ENCODE measurements at places on chromosomes 6 and 20.

GRCh38 chr6:169959136-169960002, 207.9 kb downstream of the ERMARD start:
- peaks cover 11% of the 10 kb centered on the region for H3K4me1 ChIP-seq
- no peaks in the 10 kb centered on the region for H3K36me3 ChIP-seq
- no peak overlapping the region for H3K4me3 ChIP-seq
- peaks cover 4% of the 10 kb centered on the region for H3K27me3 ChIP-seq

DNA sequence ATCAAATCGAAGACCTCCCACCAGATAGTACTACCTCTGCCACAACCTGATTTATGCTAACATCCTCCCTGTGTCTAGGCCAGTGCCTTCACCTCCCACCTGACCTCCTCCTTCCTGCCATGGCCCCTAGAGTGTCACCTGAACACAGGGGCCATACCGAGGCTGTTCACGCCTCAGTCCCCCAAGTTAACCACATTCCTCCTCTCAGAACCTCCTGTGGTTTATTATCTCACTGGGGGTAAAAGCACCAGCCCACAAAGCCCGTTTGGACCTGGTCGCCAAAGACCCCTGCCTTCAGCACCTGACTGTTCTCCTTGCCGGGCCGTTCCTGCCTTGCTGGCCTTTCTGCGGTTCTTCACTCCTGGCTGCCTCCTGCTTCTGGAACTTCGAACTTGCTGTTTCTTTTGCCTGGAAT, 13.7 kb downstream of the MAS1 start:
- no peaks in the 10 kb centered on the region for H3K4me1 ChIP-seq
- no peaks in the 10 kb centered on the region for H3K36me3 ChIP-seq
- H3K27me3 ChIP-seq = no peaks in the 10 kb centered on the region
- DNase-seq = no peak
- no peak overlapping the region for H3K27ac ChIP-seq

DNA sequence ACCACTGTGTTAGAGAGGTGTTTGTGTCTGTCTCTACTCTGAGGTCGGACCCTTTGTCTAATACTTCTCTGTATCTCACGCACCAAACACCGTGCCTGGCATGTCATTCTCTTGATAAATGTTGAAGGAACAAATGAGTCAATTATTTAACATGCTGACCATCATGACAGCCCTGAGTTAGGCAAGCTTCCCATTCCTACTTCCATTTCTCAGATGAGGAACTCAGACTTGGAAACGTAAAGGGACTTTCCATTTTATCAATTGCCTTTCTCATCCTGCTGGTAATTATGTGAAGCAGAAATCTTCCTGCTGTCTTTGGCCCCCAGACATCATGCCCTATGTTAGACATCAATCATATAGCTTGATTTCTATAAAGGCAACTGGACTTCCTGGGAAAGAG, 227.0 kb upstream of the ECI2 start:
- H3K4me3 ChIP-seq = no peak overlapping the region
- no peak overlapping the region for H3K27ac ChIP-seq
- no peak for DNase-seq
- no peaks in the 10 kb centered on the region for H3K4me1 ChIP-seq
- H3K36me3 ChIP-seq = no peaks in the 10 kb centered on the region

- H3K27me3 ChIP-seq = no peaks in the 10 kb centered on the region
- DNase-seq = no peak
These were observed 104.4 kb downstream of the NCR2 start for GRCh38 chr6:41439524-41440418.

DNA sequence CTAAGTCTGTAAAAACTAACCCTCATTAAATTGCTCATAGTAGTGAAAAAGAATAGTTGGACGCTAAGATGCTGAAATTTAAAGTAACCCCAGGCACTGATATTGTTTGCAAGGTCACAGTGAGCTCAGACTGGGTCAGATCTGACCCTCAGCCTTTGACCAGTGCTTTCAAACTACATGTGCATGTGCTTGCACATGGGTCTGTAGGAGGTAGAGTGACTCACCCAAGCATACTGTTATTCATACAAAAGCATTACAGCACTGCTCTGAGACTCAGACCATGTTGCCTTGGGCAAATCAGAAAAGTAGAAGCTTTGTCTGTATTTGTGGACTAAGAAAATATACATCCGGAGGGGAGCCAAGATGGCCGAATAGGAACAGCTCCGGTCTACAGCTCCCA, 326.4 kb upstream of the MARCKS start:
- no peaks in the 10 kb centered on the region for H3K4me1 ChIP-seq
- H3K4me3 ChIP-seq = no peak overlapping the region
- H3K36me3 ChIP-seq = no peaks in the 10 kb centered on the region
- DNase-seq = no peak

DNA sequence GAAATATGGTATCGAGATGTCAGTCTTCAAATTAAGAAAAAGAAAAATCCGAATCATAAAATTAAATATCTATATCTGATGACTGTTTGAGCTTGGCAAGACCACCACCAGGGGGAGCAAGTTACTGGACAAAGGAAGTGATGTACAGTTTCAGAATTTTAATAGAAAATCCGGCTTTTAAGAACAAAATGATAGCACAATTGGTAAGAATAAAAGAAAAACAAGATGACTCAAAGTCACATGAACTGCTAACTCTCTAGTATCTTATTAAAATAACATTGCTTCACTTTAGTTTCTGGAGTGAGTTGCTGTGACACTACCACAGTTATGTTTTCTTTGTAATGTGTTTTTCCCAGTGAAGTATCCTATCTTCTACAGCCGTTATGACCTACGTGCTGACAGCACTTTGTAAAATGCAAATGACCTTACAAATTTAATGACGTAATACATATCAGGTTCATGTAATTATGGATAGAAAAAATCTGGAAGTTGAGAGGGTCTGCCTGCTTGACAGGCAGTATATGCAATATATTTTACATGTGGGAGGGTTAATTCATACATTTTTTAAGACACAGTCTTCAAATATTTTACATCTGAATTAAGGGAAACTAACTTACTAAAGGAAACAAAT, 405.3 kb upstream of the HS3ST5 start:
- no peaks in the 10 kb centered on the region for H3K4me1 ChIP-seq
- no peaks in the 10 kb centered on the region for H3K36me3 ChIP-seq
- H3K4me3 ChIP-seq = no peak overlapping the region

- no peaks in the 10 kb centered on the region for H3K36me3 ChIP-seq
- H3K4me1 ChIP-seq = peaks cover 43% of the 10 kb centered on the region
- no peak overlapping the region for H3K27ac ChIP-seq
- DNase-seq = no peak
These were observed 11.0 kb upstream of the FOXF2 start for GRCh38 chr6:1378065-1379016.
